H4 (cell line): ENCODE measurements at places on chromosomes 4 and X.

DNA sequence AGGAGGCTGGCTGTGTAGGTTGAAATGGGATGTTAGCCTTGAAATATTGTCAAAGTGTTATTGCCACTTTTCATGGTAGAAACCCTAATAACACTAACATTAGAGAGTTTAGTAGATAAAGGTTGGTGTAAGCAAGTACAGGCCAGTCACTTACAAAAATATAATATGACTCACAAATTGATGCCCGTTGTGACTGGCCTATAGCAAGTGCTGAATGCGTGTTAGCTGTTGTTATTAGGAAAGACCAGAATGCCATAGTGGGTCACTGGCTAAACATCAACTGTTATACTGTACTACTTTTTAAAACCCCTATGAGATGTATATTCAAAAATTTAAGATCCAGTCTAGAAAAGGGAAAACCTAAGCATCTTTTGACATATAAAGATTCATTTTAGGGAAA is 20.4 kb upstream of the GDPD2 start:
- no peak for DNase-seq

DNA sequence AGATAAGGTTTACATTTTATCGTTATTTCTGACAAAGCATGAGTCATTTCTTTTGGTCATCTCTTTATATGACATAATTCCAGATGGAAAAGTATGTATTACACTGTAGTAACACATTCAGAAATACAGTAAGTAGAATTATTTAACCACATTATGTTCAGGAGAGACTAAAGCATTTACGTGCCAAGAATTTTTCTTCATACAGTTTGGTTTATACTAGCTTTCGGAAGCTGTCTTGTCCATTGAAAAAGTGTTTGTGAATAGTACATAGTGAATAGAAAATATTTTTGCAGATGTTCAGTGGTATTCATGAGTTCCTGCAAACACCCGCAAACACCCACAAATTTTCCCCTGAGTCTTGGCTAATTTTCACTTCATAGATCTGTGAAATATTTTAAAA is 1033.0 kb upstream of the INTU start:
- no peak for DNase-seq

GRCh38 chr4:20890761-20891160 is 190.5 kb downstream of the PACRGL start:
- no peak for DNase-seq

GRCh38 chr4:99025506-99025905 is 30.0 kb downstream of the METAP1 start:
- DNase-seq = no peak

- no peak for DNase-seq
These were observed 13.9 kb upstream of the MPP1 start for GRCh38 chrX:154818916-154819770.
